ENCODE measurements at places on chromosomes 4 and X.

DNA sequence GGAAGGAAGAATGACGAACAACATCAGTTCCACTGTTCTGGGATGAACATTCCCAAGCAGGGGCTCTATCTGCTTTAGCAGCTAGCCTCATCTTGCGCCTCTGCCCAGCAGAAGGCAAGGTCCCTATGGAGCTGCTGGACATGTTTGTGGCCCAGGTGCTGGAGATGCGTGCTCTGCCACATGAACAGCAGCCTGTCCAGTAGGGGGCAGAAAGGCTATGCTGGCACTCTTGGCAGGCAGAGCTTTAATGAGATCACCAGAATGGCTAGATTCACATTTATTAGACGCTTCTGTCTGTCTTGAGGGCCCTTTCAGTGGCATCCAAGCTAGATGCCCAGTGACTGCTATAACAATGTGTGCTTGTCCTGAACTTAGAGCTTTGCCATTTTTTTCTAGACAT is 1826.0 kb downstream of the STIM2 start:
- no peak for DNase-seq

DNA sequence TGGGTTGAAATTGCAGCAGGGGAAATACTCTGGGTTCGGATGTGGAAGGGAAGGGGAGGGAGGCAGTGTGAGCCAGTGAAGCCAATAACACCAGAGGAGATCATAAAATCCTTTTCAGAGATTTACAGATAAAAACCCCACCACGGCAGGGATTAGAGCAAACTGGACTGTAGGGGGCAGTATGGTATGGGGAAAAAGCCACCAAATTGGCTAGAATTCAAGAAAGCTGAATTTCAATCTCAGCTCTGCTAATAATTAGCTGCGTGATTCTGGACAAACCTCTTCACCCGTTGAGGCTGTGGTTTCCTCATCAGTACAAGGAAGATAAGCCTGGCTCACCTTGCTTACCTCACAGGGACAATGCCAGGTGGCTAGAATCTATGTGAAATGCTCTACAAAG is 108.1 kb downstream of the ATG4A start:
- DNase-seq, result no peak

DNA sequence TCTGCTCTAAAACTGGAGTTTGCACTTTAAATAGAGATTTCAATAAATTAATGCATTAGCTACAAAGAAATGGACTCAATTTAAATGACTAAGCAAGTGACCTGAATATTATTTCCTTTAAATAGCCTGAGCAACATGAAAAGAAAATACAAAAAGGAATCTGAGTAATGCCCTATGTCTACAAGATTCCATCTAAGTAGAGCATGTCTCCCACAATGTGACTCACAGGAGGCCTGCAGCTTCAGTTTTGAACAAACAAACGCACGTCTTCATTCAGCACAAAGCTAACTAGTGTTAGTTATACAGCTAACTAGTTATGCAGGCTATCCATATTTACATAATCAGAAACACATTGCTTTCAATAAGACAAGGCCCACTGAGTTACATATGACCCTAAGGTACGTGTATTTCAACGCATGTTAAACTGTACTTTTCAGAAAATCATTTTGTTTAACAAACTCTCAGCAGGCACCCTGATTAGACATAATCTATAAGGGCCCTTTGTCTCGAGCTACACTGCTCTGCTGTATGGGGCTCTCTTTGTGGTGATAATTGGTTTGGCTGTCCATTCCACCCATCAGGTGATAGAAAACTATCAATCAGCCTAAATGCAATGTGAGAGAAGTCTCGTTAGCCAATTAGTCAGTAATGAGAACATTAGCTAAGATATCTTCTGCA is 116.5 kb downstream of the MAML3 start:
- no peak for DNase-seq

GRCh38 chr4:128358231-128358912 is 70.8 kb upstream of the PGRMC2 start:
- no peak for DNase-seq

GRCh38 chr4:183823434-183823833 is 81.7 kb upstream of the STOX2 start:
- no peak for DNase-seq

GRCh38 chrX:48511560-48511959 is 2.8 kb downstream of the PORCN start:
- DNase-seq, result no peak

- no peak for DNase-seq
These were observed 529.4 kb upstream of the AMOT start for GRCh38 chrX:113370006-113370405.

DNA sequence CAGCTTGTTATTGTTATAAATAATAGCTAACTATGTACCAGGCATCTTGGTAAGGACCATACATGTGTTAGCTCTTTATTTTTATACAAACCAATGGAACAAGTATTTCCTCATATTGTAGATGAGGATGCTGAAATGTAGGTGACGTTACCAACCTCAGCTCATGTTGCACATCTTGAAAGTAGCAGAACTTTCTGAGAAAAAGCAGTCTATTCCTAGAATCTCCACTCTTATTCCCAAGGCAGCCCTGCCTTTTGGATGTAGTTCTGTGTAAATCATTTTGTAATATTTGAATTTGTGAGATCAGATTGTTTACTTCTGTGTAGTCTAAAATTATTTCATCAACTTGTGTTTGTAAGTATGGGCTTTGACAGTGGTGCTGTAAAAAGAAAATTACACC is 5.3 kb downstream of the FHDC1 start:
- DNase-seq, result no peak

GRCh38 chr4:128648021-128648420 is 161.5 kb upstream of the JADE1 start:
- DNase-seq, result no peak

GRCh38 chrX:13654116-13654515 is 1.2 kb downstream of the TCEANC start:
- no peak for DNase-seq

GRCh38 chr4:40306976-40307375 is 28.2 kb upstream of the CHRNA9 start:
- DNase-seq, result no peak

DNA sequence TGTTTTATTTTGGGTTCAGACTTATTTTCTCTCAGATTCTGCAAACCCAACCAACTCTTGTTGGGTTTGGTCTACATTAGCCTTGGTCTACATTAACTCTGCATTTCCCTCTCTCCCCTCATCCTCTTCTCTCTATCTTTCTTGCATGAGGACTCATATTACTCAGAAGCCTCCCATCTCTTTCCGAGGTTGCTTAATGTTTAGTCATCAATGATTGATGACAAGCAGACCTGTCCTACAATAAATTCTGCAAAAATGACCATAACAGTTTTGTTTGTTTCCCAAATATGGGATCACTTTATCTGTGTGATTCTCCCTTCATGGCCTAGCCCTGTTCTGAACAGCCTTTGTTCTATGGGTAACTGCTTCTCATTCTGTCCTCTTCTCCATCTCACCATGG is 75.2 kb downstream of the GABRB1 start:
- DNase-seq, result no peak

DNA sequence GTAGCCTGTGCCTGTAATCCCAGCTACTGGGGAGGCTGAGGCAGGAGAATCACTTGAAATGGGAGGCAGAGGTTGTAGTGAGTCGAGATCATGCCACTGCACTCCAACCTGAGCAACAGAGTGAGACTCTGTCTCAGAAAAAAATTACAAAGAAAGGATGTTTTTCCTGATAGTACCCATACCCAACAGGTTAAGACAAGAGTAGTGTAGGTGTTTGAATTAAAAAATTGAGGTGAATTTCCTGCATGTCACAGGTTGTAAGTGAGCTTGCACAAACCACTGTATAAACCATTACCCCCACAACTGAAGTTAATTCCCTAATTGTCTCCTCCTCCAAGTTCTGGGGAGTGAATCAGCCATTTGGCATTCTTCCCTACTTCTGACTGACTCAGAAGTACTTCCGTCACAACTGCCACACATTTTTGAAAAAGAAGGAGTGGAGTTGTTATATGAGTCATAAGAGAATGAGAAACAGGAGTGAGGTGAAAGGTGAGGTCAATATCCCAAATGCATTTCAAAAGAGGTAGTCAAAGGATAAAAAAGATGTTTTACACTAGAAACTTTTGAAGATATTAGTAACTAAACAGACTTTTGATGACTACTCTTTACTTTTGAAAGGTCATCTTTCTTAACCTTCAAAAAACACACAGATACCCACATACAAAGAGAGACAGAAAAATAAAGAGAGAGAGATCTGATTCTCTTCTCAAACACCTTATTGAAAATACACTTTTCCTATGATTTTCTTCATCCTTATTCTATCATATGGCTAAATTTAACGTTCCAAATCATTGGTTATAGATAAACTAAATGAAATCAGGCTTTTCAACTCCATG is 134.5 kb downstream of the BTC start:
- no peak for DNase-seq

- no peak for DNase-seq
These were observed 109.4 kb upstream of the MAP3K15 start for GRCh38 chrX:19624739-19625138.

- DNase-seq, result no peak
These were observed 110.9 kb downstream of the FRAS1 start for GRCh38 chr4:78168029-78168428.

DNA sequence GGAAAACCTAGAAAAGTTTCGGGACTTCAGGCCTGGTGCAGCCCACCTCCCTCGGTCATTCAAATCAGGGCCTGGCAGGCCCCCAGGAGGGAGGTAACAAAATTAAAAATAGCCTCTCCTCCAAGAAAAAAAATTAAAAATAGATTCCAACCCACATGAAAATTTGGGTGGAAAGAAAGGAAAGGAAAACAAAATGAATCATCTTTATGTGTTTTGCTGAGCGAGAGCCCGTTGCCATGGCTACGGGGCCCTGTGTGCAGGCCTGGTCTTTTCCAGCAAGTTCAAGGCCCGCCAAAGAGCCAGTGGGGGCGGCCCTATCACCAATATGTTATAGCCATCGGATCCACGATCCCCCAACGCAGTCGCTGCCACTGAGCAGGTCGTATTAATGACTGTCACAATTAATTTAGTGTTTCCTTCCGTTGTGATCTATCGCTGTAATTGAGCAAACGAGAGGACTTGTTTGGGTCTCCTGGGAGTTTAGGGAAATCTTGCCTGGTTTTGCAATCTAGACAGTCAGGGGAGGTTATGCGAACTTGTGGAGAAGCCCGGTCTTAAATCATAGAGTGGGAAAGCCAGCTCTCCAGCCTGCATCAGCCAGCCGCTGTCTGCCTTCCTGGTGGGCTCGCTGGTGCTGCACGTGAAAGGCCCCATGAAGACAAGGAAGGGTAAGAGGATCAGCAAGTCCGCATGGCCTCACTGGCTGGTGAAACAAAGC is 452.4 kb downstream of the BCOR start:
- no peak for DNase-seq

GRCh38 chr4:118716304-118716703 is 31.1 kb downstream of the METTL14 start:
- no peak for DNase-seq

DNA sequence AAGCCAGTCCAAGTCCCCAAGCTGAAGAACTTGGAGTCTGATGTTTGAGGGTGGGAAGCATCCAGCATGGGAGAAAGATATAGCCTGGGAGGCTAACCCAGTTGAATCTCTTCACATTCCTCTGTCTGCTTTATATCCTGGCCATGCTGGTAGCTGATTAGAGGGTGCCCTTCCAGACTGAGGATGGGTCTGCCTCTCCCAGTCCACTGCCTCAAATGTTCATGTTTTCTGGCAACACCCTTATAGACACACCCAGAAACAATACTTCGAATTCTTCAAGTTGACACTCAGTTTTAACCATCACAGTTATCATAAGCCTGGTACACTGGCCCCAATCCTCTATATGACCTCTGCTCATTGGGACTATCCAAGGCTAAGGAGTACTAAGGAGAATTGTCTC is 124.1 kb upstream of the WDR1 start:
- DNase-seq, result no peak

DNA sequence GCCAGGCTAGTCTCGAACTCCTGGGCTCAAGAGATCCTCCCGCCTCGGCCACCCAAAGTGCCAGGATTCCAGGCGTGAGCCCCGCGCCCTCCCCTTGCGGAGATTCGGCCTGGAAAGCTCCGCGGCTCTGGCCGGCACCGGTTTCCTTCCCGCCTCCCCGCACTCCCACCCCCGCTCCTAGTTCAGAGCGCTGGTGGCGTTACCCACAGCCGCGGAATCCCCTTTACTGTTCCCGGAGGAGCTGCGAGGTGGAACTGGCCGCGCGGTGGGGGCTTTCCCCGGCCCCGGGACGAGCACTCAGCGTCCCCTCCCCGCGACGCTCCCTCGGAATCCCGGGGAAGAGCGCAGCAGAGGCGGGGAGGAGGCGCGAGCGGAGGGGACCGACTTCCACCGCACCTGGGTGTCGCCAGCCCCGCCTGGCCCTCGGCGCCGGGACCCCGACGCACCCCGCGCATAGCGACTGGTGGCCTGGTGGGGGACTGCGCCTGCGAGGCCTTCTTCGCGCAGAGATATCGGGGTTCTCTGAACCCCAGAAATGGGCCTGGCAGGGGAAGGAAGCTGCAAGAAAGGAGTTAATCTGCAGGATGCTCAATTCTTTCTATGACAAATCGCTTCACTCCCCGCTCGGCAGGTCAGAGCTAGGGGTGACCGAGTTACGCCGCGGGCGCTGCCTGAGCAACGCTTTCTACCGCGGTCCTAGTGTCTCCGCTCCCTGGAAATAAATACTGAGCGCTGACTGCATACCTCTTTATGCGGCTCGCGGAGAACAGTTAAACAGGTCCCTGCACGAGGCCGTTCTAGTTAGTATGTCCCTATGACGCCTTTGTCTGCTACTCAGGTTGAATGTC is 14.6 kb upstream of the SLC25A4 start:
- DNase-seq, result no peak
